Placental pericyte (primary cell): ENCODE measurements at places on chromosomes 1 and 21. TPM values are rescaled to one million over a fixed set of nuclear protein-coding genes. Genes with fewer than 3 reads are reported as not detected.

The S100A1 gene
- 0.14 and 0.44 TPM in 2 replicates for total RNA-seq

The C1QB gene
- total RNA-seq, result 1.0 TPM in 1 of 2 replicates, not detected in the other

The BGLAP gene
- 0.57 TPM in 1 of 2 replicates, not detected in the other for total RNA-seq

The ZBED6 gene
- total RNA-seq, result 23.4 and 37.7 TPM in 2 replicates

The PADI2 gene
- 0.29 TPM in 1 of 2 replicates, not detected in the other for total RNA-seq

The TMEM222 gene
- total RNA-seq, result 31.6 and 39.8 TPM in 2 replicates

The NBPF20 gene
- 1.8 and 4.3 TPM in 2 replicates for total RNA-seq

The OR2G6 gene
- under 0.01 TPM in 1 of 2 replicates, not detected in the other for total RNA-seq

The LCE1C gene
- total RNA-seq, result not detected in 2 replicates

The CFHR2 gene
- total RNA-seq, result not detected in 2 replicates

The AVPR1B gene
- not detected in 2 replicates for total RNA-seq

The NBPF10 gene
- total RNA-seq, result 0.86 and 3.5 TPM in 2 replicates

The OR14C36 gene
- not detected in 2 replicates for total RNA-seq

The KRTAP20-2 gene
- not detected in 2 replicates for total RNA-seq

The TRAPPC3 gene
- 93.6 and 96.5 TPM in 2 replicates for total RNA-seq

The SMPDL3B gene
- total RNA-seq, result 0.22 TPM in 1 of 2 replicates, not detected in the other

The CORT gene
- 0.29 TPM in 1 of 2 replicates, not detected in the other for total RNA-seq

The SPATC1L gene
- 5.3 and 9.2 TPM in 2 replicates for total RNA-seq
